GM13977 (cell line): ENCODE measurements at places on chromosomes 1 and 21.

- no peak for DNase-seq
Measured at GRCh38 chr1:98256700-98257099, 335.9 kb upstream of the DPYD start.

GRCh38 chr1:39940253-39940652 lies 14.7 kb upstream of the MFSD2A start:
- no peak for DNase-seq

GRCh38 chr1:156961709-156962108 lies 41.3 kb downstream of the LRRC71 start:
- DNase-seq = no peak

DNA sequence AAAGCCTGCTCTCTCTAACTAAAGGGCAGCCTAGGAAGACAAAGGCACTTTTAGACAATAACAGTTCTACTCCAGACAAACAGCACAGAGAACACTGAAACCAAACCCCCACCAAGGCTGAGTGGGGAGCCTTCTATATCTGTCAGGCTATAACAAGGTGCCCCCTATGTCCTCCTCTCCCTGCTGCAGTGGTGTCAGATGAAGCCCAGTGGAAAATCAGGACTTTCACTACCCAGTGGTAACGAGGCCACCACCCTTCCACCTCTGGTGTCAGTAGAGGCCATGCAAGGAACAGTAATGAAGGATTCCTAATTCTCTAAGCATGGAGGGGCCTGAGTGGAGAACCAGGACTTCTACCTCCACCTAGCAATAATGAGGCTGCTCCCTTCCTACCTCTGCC lies 83.7 kb downstream of the ZSWIM5 start:
- no peak for DNase-seq

DNA sequence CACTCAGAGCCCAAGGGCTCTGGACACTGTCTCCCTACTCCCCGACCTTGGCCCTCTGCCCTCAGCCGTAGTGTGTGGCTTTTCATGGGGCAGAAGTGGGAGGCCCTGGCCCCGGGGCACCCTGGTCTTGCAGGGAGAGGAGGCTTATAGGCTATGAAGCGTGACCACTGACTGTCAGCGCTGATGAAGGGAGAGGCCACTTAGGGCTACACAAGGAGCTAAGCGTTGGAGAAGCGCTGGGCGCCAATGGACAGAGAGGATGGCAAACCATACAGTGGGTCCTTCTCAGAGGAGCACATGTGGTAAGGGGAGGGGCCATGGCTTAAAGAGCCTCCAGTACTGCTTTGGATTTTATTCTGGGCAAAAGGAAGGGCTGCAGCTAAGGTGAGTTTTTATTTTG lies 7.9 kb downstream of the CRABP2 start:
- DNase-seq = no peak

DNA sequence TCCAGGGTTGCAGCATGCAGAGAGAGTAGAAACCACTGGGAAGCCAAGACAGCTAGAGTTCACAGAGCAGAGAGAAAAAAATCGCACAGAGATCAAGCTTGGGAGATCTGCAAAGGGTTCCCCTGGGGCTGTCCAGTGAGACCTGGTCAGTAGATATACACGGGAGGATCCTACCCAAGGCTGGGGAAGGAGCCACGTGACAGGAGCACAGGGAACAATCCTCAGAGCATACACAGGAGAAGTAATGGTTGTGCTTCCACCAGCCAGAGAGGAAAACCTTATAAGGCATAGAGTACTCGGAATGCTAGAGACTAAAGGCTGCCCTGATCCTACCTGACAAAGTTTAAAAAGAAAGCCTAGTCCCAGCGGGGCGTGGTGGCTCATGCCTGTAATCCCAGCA lies 53.9 kb downstream of the GABPA start:
- no peak for DNase-seq

DNA sequence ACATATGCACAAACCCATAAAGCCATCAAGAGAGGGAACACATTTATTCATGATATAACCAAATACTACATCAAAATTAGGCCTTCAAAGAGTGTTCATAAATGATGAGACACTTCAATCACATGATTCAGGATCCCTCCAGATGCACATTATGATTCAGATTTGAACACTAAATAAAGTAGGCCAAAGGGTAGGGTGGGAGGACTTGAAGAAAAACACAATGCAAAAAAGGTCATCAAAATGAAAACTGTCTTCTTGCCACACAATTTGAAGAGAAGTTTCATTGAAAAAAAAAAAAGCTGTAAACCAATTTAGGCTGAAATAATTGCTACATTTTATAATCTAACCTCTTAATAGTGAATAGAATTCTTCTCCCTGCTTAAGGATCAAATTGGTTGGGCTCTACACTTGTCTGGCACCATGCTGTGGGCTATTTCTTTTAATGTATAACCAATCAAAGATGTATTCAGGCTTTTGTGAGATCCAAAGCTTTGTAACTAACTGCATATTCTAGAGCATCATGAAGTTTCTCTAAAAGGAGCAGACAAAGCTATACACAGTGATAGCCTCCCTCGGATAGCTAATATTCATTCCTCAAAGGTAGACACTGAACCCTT lies 58.1 kb downstream of the ZSWIM5 start:
- no peak for DNase-seq

GRCh38 chr21:41045534-41046268 lies 122.3 kb upstream of the BACE2 start:
- no peak for DNase-seq

GRCh38 chr1:110890474-110891196 lies 17.7 kb downstream of the CD53 start:
- no peak for DNase-seq

GRCh38 chr1:153358691-153358975 lies 979 bp downstream of the S100A9 start:
- no peak for DNase-seq

DNA sequence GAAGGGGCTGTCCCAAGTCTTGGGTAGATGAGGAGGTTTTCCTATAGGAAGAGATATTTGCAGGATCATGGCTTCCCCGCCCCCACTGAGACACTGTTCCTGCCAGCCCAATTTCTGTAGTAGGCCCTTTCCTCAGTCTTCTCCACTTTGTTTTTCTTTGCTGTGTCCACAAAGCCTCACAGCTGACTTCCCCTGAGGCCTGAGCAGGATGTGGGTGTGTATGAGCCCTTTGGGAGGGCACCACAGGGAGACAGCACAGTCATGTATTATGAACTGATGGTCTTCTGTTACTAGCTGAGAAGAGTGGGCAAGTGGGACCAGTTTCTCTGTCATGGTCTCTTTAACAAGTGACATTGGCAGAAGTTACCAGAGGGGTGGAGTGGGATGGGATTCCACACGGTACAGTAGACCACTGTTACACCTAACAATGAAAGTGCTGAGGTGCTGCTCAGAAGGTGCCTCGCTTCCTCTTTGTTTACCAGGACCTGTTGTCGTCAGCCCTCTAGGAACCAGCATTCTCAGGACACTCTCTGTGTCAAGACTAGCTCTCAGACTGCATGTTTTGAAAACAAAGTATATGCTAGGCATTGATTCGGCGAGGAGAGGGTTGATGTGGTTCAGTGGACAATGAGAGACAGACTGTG lies 253.8 kb upstream of the HOOK1 start:
- DNase-seq = no peak

- no peak for DNase-seq
Measured at GRCh38 chr1:17617787-17618557, 78.5 kb downstream of the ARHGEF10L start.

DNA sequence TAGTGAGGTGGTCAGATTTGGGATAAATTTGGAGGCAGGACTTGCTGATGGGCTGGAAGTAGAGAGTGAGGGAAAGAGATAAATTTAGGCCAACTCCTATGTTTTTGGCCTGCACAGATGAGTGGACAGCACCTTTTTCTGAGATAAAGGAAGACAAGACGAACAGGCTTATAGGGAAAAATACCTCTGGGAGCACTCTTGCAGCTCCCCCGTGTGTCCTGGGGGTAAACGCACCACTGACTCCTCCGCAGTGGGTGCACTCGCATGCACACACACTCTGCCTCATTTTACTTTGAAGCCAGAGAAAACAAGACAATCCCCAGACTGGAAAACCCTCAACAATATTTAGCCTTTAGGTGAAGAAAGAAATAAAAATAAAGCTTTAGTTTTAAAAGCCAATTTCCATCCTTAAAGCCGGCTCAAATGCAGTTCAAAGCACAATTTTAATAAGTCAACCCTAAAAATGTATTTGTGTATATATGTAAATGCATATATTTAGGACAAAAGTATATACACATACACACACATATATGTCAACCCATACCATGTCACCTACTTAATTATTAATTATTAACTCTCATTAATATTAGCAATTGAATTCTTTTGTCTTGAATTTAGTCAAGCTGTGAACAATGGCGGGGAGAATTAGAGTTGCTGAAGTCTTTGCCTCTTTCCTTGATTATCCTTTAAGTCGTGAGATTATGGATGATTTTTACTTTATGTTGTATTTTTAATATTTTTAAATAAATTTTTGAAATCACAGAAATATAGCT lies 341.8 kb downstream of the ZNF326 start:
- DNase-seq = no peak

DNA sequence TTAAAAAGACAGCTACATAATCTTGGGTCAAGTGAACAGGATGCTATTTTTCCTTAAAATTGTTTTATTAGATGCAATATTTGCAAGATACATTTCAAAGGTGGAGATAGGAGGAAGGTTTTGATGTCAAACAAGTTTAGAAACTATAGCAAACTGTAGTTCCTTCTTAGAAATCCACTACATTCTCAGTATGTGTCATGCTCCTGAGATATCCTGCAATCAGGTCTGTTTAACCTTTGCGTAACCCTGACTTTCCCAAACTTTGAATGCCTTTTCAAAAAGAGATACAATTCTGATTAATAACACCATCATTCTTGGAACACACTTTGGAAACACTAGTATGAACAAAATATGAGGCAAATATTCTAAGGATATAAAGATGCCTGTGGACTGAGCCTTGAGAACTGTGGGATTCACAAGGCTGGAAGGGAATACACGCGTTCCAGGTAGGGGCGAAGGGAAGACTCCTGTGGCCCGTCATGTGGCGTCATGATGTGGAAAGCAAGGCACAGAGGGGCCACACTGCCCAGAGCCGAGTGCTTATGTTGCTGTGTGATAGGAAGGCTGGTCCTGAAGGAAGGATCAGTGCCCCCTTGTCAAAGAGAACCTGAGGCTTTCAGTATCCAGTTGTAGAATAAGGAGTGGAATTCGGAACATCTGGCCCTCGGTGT lies 19.6 kb upstream of the TARBP1 start:
- DNase-seq = no peak

DNA sequence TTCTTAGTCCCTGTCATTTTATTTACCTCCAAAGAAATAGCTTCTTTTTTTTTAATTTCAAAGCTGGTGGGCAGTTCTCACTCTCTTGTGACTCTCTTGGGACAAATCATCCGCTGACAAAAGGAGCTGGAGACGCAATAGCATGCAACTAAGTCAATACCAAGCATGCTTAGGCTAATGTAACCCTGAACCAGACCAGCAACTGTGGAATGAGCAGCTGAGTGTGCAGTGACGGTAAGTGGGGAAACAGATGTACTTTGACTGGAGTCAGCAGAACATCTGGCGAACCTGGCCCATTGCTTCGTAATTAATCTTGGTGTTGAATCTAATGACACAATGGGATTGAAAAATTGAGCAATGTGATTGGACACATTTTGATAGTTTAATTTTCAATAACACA lies 280.7 kb upstream of the PLXNA2 start:
- DNase-seq = no peak

GRCh38 chr1:77057994-77058585 lies 161.1 kb downstream of the PIGK start:
- no peak for DNase-seq

DNA sequence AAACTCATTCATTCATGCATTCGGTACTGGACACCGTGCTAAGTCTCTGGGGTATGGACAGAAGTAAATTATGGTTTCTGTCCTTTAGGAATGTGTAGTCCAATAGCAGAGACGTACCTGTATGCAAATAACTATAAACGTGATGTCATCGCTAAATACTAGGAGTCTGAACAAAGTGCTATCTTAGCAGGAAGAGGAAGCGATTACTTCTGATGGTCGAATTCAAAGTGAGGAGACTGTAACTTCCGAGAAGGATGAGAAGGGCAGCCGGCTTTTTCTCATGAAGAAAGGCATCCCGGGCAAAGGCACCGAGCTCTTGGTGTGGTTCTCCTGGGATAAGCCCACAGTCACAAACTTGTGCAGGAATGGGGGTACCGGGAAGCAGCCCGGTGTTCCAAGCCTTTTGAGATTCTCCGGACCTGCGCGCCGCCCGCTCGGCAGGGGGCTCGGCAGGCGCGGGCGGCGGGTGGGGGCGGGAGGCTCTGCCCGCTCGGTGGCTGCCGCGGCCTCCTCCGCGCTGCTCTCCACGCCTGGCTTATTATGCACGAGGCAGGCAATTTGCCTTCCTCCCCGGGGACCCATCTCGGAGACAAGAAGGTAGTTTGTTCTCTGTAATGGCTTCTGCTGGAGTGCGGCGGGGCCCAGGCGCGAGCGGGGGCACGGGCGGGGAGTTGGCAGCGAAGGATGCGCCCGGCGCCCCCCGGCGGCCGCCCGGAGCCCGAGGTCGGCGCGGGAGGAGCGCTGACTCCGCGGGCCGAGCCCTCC lies 67.5 kb upstream of the CD1D start:
- peak; percentile 45 for DNase-seq

GRCh38 chr1:162710780-162711465 lies 78.7 kb downstream of the DDR2 start:
- no peak for DNase-seq

DNA sequence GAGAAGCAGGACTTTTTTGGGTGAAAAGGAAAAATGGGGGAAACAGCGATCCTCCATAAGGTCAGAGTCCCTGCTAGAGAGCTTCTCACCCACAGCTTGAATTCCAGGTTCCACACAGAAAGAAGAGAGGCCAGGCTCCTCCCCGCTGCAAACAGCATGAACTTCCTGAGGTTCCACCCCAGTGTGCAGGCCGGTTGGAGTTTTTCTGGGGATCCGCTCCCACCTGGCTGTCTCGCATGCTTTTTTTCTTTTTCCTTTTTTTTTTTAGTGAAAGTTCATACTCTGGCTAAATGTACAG lies 595.1 kb upstream of the ZP4 start:
- no peak for DNase-seq

GRCh38 chr1:9284061-9284460 lies 8.6 kb upstream of the SPSB1 start:
- DNase-seq = no peak

- DNase-seq = no peak
Measured at GRCh38 chr21:40054403-40054802, 187.2 kb downstream of the PCP4 start.

DNA sequence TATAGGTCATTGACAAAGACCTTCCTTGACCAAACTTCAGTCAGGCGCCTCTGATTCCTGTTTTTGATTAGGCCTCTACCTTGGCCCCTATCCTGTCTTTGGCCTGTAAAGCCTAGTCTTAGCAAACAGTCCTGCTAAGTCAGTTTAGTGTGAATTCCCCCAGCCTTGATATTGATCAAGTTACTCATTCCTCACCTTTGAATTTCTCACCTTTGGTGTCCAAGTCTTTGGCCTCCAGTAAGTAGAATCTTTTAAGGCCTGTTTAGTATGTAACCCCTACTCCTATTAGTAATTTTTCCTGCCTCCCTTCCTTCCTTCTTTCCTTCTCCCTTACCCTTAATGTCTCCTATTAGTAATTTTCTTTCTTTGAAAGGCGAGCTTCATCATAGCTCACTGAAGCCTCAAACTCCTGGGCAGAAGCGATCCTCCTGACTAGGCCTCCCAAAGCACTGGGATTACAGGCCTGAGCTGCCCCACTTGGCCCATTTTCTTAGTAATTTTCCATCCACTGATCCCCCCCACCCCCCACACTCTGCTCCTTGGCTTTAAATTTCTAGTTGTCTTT lies 13.0 kb upstream of the ZNF692 start:
- no peak for DNase-seq

- no peak for DNase-seq
Measured at GRCh38 chr1:66251546-66251945, 282.4 kb upstream of the SGIP1 start.

GRCh38 chr1:54499360-54500106 lies 48.5 kb upstream of the ACOT11 start:
- DNase-seq = peak; percentile 55
